ENCODE measurements at places on chromosomes 16 and 17.

GRCh38 chr16:84884596-84885341 is 65.0 kb downstream of the CRISPLD2 start:
- no peak for DNase-seq

- DNase-seq, result no peak
Observed at GRCh38 chr16:30974348-30974747, 10.7 kb upstream of the HSD3B7 start.

DNA sequence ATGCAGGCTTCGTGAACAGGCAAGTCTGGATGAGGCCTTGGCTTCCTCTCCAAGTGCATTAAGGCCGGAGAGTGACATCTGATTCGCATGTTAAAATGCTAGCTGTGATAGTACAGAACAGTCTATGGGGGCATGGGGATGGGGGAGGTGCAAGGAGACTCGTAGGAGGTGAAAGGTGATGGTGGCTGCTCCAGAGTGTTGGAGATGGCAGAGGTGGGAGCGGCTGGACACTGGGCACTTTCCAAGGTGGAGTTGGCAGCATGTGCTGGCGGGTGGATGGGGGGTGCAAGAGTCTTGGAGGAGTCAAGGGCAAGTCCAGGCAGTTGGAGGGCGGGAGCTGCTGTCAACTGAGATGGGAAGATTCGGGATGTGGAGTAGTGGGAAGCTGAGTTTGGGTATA is 350.9 kb upstream of the TNRC6C start:
- no peak for DNase-seq

GRCh38 chr17:17440938-17441675 is 35.7 kb upstream of the MED9 start:
- DNase-seq, result no peak

DNA sequence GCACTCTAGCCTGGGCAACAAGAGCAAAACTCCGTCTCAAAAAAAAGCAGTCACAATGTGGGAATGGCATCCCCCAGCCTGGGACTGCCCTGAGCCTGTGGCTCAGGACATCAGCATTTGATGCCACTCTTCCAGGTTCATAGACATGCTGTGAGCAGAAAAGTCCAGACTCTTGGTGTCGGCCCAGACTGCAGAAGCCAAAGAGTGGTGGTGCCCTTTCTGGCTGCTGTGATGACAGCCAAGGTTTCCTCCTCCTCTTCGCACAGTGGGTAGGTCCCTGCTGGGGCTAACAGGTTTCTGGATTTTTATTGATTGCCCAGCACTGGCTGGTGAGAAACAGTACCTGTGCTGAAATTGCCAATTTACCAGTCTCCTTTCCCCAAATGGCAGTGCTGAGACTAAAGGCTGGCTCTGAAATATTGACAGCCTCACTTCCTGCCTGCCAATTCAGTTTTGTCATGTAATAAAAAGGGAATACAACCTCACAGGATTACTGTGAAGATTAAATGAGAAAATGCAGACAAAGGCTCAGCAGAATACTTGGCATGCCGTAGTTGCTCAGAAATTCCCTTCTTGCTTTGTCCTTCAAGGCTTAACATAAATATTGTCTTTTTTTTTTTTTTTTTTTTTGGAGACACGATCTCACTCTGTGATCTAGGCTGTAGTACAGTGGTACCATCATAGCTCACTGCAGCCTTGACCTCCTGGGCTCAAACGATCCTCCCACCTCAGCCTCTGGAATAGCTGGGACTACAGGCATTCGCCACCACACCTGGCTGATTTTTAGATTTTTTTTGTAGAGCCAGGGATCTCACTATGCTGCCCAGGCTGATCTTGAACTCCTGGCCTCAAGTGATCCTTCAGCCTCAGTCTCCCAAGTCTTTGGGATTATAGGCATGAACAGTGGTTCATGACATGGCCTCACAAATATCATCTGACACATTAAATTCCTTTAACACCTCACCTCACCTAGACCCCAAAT is 15.5 kb upstream of the UBE2G1 start:
- DNase-seq, result no peak

- DNase-seq, result no peak
Observed at GRCh38 chr17:2985318-2985717, 78.1 kb downstream of the OR1D5 start.

DNA sequence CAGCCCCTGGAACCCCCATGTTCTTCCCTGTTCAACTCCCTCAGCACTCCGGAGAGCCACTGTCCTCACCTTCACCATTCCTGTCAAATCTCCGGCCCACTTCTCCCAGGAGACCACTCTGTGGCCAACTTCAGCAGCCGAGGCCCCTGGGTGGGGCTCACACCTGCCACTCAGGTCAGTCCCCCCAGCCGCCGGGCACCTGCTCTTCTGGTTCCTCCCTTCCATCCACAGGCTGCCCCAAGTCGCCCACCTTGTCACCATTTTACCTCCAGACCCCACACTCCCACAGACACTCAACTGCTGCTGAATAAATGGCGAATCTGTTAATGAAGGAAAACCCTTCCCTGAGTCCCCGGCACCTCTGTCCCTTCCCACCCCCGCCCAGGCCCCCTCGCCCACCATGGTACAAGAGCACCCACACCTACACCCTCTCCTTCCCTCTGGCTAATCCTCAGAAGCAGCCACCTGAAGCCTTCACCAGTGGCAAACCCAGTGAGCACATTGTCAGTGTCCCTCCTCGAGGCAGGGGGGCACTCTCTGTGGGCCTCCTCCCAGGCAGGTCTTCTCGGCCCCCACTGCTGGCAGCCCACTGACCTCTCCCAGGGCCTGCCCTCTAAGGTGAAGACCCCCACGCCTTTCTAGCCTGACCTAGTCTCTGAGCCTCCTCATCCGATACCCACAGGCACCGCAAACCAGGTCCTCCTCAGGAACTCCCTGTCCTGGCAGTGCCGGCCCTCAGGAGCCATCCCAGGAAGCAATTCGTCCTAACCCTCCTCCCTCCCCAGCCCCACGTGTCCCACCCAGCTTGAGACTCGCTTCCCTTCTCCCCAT is 8.2 kb downstream of the CANT1 start:
- no peak for DNase-seq

GRCh38 chr16:53626811-53627210 is 76.8 kb downstream of the RPGRIP1L start:
- DNase-seq, result no peak

GRCh38 chr17:32810690-32811089 is 66.2 kb downstream of the MYO1D start:
- no peak for DNase-seq

- DNase-seq, result no peak
Observed at GRCh38 chr16:57387598-57388354, 15.5 kb downstream of the CX3CL1 start.

- no peak for DNase-seq
Observed at GRCh38 chr16:82037251-82037650, 2.2 kb downstream of the HSD17B2 start.

Measured in MG63 (cell line).